Fibroblast of the conjunctiva (primary cell): ENCODE measurements at places on chromosomes 4 and X.

GRCh38 chr4:60039908-60040307, 1160.2 kb upstream of the ADGRL3 start:
- DNase-seq, result no peak

- no peak for DNase-seq
These were observed 32.2 kb downstream of the PLS3 start for GRCh38 chrX:115592997-115593734.

DNA sequence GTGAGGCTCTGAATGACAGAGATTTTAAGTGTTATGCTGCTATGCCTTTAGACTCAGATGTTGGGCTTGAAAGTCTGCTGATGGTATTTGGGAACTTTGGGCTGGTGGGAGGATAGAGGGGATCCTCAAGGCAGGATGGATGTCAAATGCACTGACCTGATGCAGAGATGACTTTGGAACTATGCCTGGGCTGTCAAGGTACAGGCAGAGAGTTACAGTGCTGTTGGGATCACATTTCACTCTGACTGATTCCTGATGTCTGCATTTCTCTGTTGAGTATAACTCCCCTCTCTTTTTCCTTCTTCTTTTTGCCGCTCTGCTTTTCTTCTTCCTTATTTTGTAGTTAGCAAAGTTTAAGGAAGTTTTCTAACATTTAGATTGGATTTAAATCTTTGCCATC, 271.8 kb upstream of the ARX start:
- DNase-seq, result no peak

GRCh38 chrX:136967966-136968365, 65.8 kb downstream of the GPR101 start:
- DNase-seq, result no peak

DNA sequence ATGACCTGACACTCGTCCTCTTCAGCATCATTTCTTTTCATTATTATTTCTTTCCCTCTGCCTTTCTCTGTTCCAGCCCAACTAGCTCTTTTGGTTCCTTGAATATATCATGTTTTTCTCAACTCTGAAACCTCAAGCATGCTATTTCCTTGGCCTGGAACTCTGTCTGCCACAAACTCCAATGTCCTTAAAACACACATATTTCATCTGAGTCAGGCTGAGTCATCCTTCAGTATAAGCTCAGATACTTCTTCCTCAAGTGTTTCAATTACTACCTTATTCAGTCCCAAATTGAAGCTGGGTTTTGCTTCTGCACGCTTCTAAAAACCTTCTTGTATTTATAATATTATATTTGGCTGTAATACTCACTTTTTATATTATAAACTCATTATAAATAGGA, 424.2 kb downstream of the PDGFC start:
- DNase-seq, result peak; percentile 59

GRCh38 chr4:87758270-87758669, 41.1 kb upstream of the IBSP start:
- no peak for DNase-seq

- DNase-seq, result no peak
These were observed 123.0 kb downstream of the ENPP6 start for GRCh38 chr4:184094532-184095159.

- DNase-seq, result no peak
These were observed 70.3 kb downstream of the SH3RF1 start for GRCh38 chr4:169200361-169201030.

- no peak for DNase-seq
These were observed 7.2 kb upstream of the PRDM8 start for GRCh38 chr4:80189956-80190677.

GRCh38 chr4:183492791-183493222, 12.1 kb upstream of the ING2 start:
- peak; percentile 37 for DNase-seq

- DNase-seq, result no peak
These were observed 7.9 kb downstream of the PDLIM5 start for GRCh38 chr4:94459462-94460161.

DNA sequence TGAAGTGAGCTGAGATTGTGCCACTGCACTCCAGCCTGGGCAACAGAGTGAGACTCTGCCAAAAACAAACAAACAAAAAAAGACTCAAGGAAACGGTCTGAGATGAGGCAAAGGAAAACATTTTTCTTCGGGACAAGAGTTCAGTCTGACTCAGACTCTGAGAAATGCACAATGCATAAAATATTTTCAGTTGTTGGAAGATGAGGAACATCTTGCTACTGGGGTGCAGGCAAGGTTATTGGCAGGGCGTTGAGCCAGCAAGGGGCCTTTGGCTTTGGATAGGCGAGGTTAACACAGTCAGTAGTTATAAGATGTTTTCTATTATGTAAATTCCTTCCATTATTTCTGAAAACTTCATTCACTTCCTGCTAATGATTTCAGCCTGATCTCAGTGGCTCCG, 96.1 kb upstream of the VCX start:
- DNase-seq, result peak; percentile 60
